ENCODE measurements at places on chromosomes 4 and X.

- DNase-seq, result no peak
These were observed 65.6 kb upstream of the PDLIM3 start for GRCh38 chr4:185600801-185601434.

- no peak for DNase-seq
These were observed 115.9 kb downstream of the RAB28 start for GRCh38 chr4:13368217-13368616.

GRCh38 chr4:139108567-139109128 lies 68.4 kb downstream of the ELF2 start:
- no peak for DNase-seq

DNA sequence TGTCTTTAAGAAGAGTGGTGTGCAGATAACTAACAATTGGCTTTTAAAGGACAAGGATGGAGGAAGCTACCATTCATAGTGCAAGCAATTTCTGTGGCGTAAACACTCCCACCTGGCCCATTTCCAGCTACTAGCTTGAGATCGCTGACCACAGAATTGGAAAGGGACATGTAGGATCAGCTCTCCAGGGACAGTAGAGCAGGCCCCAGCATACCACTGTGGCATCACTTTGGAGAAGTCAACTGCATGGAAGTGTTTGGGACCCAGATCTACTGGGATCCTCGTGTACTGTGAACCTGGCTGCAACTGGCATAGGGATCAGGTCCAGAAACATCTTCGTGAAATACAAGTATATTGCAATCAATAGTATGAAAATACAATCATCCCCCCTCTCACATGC lies 515.0 kb downstream of the INPP4B start:
- no peak for DNase-seq

- DNase-seq, result no peak
These were observed 53.6 kb downstream of the GRK4 start for GRCh38 chr4:3016961-3017360.

GRCh38 chr4:5895287-5895686 lies 2.4 kb upstream of the CRMP1 start:
- no peak for DNase-seq

DNA sequence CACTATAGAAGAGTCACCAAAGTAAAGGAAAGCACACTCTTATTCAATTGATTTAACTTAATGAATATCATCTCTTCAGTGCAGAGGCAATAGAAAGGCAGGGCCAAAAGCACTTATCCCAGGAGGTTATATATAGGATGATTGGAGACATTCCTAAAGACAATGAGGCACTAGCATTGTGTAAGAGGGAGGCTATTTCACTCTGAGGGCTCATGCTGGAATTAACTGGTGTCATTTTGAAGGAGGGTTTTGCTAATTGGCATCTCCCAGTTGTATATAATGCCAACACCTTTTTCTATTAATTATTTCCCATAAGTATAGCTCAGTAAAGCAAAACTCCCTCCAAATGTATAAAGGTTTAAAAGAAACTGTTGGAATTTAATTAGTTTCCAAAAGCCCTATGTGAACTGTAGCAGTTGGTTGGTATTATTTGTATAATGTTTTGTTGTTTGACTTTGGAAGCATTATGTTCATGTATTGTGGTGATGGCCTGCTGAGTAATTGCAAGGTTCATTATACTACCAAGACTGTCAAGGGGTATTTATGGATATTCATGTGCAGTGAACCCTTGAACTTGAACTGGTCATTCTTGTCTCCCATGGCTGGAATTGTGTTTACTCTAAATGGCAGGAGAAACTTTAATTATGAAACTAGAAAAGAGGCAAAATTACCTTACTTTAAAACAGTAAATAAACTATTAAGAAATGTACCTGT lies 270.3 kb downstream of the BMPR1B start:
- DNase-seq, result no peak

GRCh38 chrX:7941390-7942042 lies 14.3 kb upstream of the PNPLA4 start:
- no peak for DNase-seq
